ENCODE measurements at places on chromosomes 12 and 14.

DNA sequence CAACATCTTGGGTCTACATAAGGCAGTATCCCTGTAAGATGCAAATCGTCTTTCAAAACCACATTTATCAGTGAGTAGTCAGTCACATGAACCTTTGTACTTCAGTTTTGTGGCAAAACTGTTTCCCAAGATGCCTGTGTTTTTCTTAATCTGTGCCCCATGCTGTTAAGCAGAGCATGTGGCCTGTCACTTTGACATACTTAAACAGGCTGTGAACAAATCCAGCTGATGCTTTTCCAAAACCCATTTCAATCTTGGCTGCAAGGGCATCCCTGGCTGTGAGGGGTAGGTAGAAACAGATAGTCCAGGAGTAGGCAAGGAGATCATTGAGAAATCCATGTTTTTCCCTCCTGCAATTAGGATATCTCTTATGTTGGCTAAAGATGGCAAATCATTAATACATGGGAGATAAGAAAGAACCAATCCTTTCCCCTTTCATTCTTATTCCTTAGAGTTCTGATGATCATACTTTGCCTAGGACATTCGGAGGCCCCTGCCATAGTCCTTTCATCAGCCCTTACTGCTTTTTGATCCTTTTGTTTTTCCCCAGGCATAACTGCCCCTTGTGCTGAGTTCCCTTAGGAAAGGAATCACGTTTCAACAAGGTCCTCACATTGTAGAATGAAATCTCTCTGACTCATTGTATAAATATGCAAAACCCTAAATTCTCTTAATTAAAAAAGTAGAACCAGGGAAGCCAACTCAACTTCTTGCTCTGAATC lies 121.1 kb upstream of the EEA1 start:
- DNase-seq, result no peak

GRCh38 chr12:67270622-67271021 lies 1.5 kb downstream of the CAND1 start:
- DNase-seq, result no peak

DNA sequence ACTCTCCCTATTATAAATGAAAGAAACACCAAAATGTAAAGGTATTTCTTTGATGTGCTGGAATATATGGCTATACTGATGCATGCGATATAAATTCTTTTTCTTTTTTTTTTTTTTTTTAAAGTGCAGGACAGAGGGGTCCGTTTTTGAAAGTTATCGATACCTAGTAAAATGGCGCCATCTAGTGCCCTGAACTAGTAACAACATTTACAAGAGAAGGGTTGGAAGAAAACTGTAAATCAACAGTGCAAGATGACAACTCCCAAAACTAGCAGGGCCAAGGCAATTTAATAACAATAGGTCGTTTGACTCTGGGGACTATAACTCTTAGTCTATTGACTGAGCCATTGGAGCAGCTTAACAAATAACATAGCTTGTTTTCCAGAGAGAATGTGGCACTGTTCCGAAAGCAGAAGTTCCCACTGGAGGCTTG lies 137.7 kb downstream of the SPTSSA start:
- peak; percentile 18 for DNase-seq

DNA sequence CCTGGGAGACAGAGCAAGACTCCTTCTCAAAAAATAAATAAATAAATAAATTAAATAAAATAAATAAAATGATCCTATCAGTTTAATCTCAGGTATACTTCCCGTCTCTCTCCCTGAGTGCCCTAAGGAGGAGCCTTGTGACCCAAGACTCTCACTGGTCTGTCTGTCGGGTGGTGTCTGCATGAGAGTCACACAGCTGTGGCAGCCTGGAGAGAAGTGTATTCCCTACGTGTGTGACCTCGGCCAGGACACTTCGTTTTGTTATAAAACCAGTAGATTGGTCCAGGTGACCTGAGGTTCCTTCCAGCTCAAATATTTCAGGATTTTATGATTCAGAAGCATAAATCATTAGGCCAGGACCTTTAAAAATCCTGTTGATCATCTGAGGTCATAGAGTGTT lies 4.8 kb downstream of the SYNE3 start:
- DNase-seq, result no peak

- DNase-seq, result no peak
Observed at GRCh38 chr14:87623616-87624015, 369.4 kb downstream of the GALC start.

- DNase-seq, result no peak
Observed at GRCh38 chr12:68633614-68634558, 23.2 kb downstream of the RAP1B start.

- DNase-seq, result no peak
Observed at GRCh38 chr12:132218527-132218875, 74.2 kb downstream of the NOC4L start.

DNA sequence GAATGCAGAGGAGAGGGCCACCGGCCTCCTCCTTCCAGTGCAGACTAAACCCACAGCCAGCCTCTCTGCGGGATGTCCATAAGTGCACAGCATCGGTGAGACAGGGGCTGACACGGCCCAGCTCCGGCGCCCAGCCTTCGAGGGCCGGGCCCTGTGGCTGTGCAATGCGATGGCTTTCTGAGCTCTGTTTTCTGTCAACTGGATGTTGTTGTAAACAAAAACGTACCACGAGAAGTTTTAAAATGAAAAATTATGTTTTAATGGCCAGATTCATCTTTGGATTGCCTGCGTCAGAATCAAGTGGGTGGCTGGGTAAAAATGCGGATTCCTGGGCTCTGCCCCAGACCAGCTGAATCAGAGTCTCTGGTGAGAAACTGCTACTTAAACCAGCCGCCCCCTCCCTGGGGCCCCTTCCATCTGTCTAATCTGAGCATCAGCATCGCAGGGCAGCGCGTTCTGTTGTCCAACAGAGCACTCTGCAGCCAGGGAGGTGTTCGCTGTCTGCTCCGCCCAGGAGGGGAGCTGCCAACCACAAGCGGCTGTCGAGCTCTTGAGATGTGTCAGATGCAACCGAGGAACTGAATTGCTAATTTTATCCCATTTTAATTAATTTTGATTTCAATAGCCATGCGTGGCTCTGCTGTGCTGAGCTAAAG lies 133.4 kb downstream of the RFLNA start:
- DNase-seq, result no peak

GRCh38 chr12:77965790-77966189 lies 135.1 kb downstream of the NAV3 start:
- no peak for DNase-seq

GRCh38 chr12:87320724-87321123 lies 708.5 kb downstream of the C12orf50 start:
- no peak for DNase-seq
